Subcutaneous adipose tissue (tissue), 4 donors: ENCODE measurements at places on chromosomes 5 and 9. TPM values are rescaled to one million over a fixed set of nuclear protein-coding genes. Genes with fewer than 3 reads are reported as not detected.

Gene STOML2
- 81.2 TPM for total RNA-seq

Gene N4BP3
- total RNA-seq, result 3.0 TPM

Gene ARHGEF28
- total RNA-seq, result 23.1 TPM

Gene SLC25A46
- total RNA-seq, result 67.7 TPM

Gene UBE2QL1
- total RNA-seq, result 0.98 TPM

Gene THBS4
- 25.2 TPM for total RNA-seq

Gene RAD23B
- total RNA-seq, result 77.3 TPM

Gene PLCXD3
- total RNA-seq, result 7.0 TPM

Gene FST
- total RNA-seq, result 17.1 TPM

Gene SLC6A18
- total RNA-seq, result not detected
